NAMALWA (cell line): ENCODE measurements at places on chromosomes 5 and 9.

DNA sequence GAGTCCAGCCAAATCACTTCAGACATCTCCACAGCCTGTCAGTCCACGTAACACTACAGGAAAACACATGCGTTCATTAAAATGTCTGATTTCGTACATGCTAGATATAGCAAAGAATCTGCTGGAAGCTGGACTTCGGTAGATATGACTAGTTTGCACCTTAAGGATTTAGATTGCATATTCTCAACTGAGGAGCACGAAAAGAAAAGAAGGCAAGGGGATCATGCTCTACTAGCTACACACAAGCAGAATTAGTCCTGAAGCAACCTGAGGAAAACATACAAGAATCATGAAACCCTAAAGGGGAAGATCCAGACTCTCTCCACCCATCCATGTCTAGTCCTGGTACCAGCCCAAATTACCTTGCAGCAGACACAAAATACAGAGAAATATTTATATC, 36.1 kb upstream of the SSBP2 start:
- DNase-seq: no peak

DNA sequence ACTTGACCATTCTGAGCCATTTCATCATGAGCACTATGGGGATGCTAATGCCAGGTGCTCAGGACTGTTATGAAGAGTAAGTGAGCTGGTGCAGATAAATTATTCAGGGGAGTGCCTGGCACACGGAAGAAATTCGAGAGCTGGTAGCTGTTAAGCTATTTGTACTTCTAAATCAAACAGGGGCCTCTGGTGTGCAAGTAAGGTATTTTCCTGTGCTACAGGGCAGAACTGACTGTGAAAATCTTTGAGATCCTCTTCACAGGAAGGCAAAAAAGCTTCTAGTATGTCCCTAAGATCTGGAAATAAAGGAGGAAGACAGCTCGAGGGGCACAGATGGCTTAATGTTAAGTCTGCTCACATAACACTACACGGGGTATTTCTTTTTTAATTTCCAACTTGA, 106.3 kb upstream of the SPOCK1 start:
- peak; percentile 11 for DNase-seq

- no peak for DNase-seq
Measured at GRCh38 chr5:73437777-73438644, 10.6 kb downstream of the FOXD1 start.

- no peak for DNase-seq
Measured at GRCh38 chr9:89790542-89791109, 185.8 kb downstream of the GADD45G start.

DNA sequence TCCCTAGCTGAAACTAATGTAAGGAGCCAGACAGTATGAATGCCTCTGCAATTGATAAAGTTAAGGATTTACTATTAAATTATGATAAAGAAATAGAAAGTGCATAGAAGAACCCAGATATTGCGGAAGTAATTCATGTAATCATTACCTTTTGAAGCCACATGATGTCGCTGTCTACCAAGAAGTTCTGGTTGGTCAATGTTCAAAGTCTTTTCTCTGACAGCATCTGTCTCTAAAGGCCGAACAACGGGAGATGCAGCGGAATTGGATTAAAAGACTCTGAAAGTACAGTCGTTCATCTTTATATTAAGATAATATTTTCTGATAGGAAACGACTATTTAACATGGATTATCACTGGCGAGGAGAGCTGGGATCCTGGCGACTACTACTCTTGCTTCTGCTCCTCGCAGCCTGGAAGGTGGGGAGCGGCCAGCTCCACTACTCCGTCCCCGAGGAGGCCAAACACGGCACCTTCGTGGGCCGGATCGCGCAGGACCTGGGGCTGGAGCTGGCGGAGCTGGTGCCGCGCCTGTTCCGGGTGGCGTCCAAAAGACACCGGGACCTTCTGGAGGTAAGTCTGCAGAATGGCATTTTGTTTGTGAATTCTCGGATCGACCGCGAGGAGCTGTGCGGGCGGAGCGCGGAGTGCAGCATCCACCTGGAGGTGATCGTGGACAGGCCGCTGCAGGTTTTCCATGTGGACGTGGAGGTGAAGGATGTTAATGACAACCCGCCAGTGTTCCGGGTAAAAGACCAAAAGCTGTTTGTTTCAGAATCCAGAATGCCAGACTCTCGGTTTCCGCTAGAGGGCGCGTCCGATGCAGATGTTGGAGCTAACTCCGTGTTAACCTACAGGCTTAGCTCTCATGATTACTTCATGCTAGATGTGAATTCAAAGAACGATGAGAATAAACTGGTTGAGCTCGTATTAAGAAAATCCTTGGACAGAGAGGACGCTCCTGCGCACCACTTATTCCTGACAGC, at the start of gene PCDHA8:
Gene PCDHA8 (plus strand): TSS at position 210 of the 985 bp plus-strand sequence. CDS start 135 bp downstream, at position 345.
- DNase-seq: peak; percentile 72

DNA sequence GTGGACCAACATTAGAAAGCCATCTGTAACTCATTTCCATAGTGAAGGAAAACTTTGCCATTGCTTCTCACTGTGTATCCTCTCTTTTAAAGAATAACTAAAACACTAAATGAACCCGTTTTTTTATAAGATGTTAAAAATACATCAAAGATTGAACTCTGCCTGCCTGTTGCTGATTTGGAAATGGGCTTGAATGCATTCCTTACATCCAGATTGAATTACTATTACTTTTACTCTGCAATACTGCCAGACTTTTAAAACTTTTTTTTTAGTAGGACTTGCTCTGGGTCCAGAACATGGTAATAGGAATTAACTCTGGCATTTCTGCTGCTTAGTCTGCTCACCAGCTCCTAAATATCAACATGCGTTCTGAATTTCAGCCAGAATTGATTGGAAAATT, 176.8 kb upstream of the PAPPA start:
- no peak for DNase-seq
